ENCODE measurements at places on chromosomes 16 and 17. TPM values are rescaled to one million over a fixed set of nuclear protein-coding genes. Genes with fewer than 3 reads are reported as not detected.

The SEC14L1 gene
- 52.9 TPM for total RNA-seq

The FLOT2 gene
- total RNA-seq: 39.0 TPM

The KCNJ16 gene
- not detected for total RNA-seq

DNA sequence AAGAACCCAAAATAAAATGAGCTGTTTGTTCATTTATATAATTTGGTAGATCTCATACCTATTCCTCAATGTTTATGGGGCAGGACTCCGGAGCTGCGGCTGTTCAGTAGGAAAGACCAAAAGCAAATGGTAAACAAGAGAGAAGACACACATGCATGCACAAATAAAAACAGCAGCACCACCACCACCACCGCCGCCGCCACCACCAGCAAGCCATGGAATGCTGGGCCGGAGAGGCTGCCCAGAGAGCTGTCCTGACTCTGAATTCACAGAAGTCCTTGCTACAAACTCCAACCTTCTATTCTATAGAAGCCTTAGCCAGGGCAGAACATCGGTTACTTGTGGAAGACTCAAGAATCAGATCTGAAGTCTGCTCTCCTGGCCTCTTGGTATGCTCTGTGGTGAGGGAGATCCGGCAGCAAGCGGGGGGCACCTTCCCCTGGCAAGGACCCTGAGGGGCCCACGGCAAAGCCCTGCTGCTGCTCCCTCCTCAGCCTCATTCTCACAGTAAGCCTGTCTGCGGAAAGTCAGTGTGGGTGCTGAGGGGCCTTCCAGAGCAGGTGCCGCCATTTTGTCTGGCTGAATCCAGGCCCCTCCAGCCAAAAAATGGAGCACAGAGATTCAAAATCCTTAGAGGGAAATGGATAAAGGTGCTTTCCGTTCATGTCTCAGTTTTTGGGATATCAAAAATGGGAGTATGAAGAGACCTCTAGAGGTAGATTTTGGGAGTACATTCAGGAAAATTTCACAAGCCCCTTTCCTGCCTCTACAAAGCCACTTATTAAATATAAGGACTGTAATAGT is 6.4 kb upstream of the FOXJ1 start:
- no peak for DNase-seq

DNA sequence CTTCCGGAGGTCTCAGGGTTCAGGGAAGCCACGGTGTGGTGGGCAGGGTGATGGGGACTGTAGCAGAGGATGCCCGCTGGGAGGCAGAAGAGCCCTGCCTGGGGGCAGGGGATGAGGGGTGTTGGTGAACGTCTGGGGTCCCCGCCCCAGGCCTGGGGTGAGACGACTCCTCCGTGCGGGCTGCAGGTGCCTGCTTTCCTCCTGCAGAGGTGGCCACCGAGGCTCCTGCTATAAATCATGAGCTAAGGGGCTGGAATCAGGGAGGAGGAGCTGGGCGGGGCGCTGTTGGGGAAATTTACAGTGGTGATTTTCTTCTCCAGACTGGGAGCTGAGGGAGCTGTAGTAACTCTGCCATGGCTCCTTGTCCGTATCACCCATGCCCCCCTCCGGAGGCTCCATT is 167.0 kb downstream of the MRM1 start:
- no peak for DNase-seq

DNA sequence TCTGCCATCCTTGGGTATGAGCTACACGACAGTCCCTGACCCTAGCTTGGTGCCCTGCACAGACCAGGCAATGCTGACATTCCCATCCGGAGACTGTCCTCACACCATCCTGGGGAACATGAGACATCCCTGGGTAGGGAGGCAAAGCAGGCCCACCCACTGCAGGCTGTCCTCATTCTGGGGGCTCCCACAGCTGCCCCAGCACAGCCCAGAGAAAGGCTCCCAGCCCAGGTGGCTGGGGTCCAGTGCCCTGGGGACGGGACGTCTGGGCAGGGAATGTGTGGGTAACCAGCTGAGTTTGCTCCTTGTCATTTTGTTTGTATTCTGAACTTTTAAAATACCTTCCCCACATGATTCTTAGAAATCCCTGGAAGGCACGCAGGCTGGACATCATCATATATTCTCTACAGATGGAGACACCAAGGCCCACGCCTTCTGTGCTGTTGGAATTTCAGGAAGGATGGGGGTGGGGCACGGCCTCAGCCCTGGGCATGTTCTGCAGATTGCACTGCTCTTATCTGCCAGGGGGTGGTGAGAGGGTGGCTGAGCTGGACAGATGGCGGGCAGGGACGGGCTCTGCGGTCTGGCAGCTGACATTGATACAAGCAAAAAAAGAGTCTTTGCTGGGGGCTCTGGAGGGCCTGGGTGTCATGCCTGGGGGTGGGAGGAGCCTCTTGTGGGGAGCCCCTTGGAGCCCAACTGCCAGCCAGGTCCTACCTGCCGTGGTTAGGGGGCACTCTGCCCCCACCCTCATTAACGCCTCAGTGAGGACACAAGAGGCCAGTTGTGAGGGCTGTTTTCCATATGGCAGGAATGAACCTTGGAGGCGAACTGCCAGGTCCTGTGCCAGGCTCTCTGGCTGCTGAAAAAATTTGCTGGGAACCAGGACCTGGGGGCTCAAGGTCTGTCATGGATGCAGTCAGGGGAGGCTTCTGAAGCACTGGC is 28.4 kb downstream of the LRRC75A start:
- no peak for DNase-seq

DNA sequence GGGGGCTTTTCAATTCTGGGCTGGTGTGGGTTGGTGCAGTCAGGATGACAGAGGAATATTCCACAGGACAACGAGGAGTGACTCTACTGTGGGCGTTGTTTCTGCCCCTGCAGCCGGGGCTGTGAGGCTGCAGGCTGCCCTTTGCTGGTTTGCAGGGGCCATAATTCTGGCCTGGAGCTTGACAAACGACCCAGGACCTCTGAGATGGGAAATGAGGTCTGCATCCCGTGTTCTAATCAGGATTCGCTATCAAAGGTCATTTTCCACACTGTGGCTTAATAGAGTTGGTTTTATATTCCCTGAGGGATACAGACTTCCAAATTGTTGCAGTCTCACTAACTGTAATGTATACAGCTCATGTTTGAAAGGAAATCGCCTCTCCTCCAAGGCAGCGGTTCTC is 180.9 kb downstream of the RPTOR start:
- DNase-seq: no peak

GRCh38 chr17:35460354-35460851 is 11.8 kb upstream of the SLFN13 start:
- no peak for DNase-seq
